ENCODE measurements at places on chromosomes 1 and 21. TPM values are rescaled to one million over a fixed set of nuclear protein-coding genes. Genes with fewer than 3 reads are reported as not detected.

Gene LCE1D
- total RNA-seq, result not detected

Gene VHLL
- not detected for total RNA-seq

Gene CLCC1
- total RNA-seq, result 38.0 TPM

Gene CLCA4
- total RNA-seq, result not detected

Gene KRTAP11-1
- not detected for total RNA-seq

Gene ERVH48-1
- not detected for total RNA-seq

Gene PSEN2
- total RNA-seq, result 20.2 TPM

Gene F3
- 191 TPM for total RNA-seq

Gene LCE1A
- total RNA-seq, result not detected

Gene ACKR1
- 16.8 TPM for total RNA-seq

Gene RCSD1
- 21.5 TPM for total RNA-seq

Gene ZMYM1
- total RNA-seq, result 16.1 TPM

Gene MARK1
- total RNA-seq, result 3.1 TPM

Gene KCNN3
- 2.2 TPM for total RNA-seq

Gene SLAMF9
- total RNA-seq, result not detected

Gene FCAMR
- not detected for total RNA-seq

Gene KIF2C
- 7.3 TPM for total RNA-seq

Gene CD5L
- 0.64 TPM for total RNA-seq

Gene IL24
- 0.34 TPM for total RNA-seq

Gene BLZF1
- 26.8 TPM for total RNA-seq

Gene STYXL2
- total RNA-seq, result not detected

Gene SYT14
- total RNA-seq, result 1.1 TPM

Gene CCDC181
- 1.5 TPM for total RNA-seq

Gene KCNJ9
- total RNA-seq, result not detected

Gene C1orf87
- 0.44 TPM for total RNA-seq

Gene NPPA
- total RNA-seq, result 2.7 TPM

Gene SH3BGR
- total RNA-seq, result 3.6 TPM

Gene EPHA10
- total RNA-seq, result 2.3 TPM

Gene OR2L13
- total RNA-seq, result not detected

Gene KRTAP19-4
- total RNA-seq, result not detected

Gene SMIM1
- 6.5 TPM for total RNA-seq

Gene SZRD1
- total RNA-seq, result 114 TPM

Gene GSTM5
- 11.6 TPM for total RNA-seq

Gene RPF1
- 20.6 TPM for total RNA-seq

Gene TNFSF18
- 0.20 TPM for total RNA-seq

Gene NPHS2
- total RNA-seq, result not detected

Gene TBX19
- 2.6 TPM for total RNA-seq

Gene HSPB7
- 4.2 TPM for total RNA-seq

Gene KRTAP19-1
- total RNA-seq, result not detected

Gene ITGB2
- 404 TPM for total RNA-seq

Gene IL6R
- total RNA-seq, result 65.3 TPM

Gene LMOD1
- 17.9 TPM for total RNA-seq

Gene CFHR1
- not detected for total RNA-seq

Gene FMO2
- 63.4 TPM for total RNA-seq

Gene AMY1C
- 3.7 TPM for total RNA-seq

Gene TRNP1
- 27.7 TPM for total RNA-seq

Gene DISC1
- total RNA-seq, result 10.4 TPM

Gene FAM151A
- total RNA-seq, result not detected

Gene SPRR5
- total RNA-seq, result not detected

Gene TACSTD2
- total RNA-seq, result 130 TPM

Gene RIMKLA
- total RNA-seq, result 11.4 TPM

Gene SAMSN1
- 9.9 TPM for total RNA-seq

Gene EFNA1
- total RNA-seq, result 63.7 TPM

Gene TAS1R3
- total RNA-seq, result 0.20 TPM
